Stimulated activated CD8-positive, alpha-beta memory T cell treated with anti-CD3 and anti-CD28 coated beads, Interleukin-7, amount 100 ng/mL, for 1 hour (primary cell): ENCODE measurements at places on chromosomes 5 and 9.

- no peak for DNase-seq
Observed at GRCh38 chr9:133506653-133507038, 18.1 kb downstream of the MYMK start.

DNA sequence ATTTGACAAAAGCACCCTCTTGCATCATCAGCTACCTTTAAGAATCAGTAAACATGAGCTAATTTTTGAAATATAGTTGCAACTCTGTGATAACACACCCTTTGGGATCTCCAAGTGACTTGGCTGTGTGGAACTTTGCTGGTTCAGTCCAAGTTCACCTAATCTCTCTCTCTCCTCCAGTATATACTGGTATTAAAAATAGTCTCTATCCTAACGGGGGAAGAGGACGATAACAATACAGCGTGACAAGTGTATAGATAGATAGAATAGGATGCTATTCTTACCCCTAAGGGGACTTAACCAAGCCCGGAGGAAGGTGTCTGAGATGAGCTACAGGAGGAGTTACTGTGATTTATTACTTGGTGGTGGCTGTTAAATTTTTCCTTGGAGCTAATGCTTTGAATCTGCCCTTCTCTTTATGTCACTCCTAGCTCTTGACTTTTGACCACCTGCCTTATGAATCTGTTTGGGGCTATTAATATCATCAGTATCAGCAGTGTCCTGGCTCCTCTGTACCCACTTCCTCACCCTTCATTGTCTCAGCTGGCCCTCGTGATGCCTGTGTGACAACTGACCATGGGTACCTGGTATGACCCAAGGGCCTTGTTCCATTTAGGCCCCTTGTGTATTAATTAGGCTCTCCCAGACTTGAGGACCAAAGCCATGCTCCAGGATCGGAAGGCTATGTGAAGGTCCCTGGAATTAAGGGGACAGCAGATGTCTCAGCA lies 223.9 kb downstream of the SREK1 start:
- no peak for DNase-seq

DNA sequence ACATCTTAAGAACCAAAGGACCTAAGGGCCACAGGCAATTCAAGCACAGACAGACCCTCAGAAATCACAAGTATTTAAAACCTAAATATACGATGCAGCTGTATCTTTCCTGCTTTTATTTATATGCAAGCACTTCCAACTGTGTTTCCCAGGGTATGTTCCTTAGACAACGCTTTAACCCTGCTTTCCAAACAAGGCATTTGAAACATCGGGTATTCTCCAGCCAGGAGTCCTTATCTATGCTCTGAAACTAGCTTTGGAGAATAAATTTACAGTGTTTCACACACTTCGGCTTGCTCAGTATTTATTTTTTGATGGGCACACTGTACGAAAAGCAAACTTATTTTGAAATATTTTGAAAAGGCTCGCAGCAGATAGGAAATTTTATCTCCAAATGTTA lies 13.5 kb downstream of the NR6A1 start:
- DNase-seq = no peak

- DNase-seq = no peak
Observed at GRCh38 chr5:15634591-15635288, 134.8 kb downstream of the FBXL7 start.

DNA sequence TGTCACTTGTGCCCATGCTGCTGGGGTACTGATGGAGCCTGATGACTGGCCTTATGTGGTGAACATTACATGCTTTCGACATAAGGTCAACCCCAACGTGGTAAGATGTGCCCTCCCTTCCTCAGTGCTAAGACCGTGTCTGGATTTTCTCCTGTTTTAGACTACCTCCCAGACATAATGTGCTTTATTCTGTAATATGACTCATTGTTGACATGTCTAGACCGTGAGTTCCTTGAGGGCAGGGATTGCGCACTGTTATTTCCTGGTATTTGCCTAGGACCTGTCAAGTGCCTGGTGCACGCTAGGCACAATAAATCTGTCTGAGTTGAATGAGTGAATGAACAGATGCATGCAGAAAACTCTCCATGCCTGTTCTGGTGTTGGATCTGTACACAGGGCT lies 346.0 kb downstream of the KDM4C start:
- DNase-seq = no peak

GRCh38 chr5:59358005-59358861 lies 535.3 kb downstream of the PDE4D start:
- no peak for DNase-seq

DNA sequence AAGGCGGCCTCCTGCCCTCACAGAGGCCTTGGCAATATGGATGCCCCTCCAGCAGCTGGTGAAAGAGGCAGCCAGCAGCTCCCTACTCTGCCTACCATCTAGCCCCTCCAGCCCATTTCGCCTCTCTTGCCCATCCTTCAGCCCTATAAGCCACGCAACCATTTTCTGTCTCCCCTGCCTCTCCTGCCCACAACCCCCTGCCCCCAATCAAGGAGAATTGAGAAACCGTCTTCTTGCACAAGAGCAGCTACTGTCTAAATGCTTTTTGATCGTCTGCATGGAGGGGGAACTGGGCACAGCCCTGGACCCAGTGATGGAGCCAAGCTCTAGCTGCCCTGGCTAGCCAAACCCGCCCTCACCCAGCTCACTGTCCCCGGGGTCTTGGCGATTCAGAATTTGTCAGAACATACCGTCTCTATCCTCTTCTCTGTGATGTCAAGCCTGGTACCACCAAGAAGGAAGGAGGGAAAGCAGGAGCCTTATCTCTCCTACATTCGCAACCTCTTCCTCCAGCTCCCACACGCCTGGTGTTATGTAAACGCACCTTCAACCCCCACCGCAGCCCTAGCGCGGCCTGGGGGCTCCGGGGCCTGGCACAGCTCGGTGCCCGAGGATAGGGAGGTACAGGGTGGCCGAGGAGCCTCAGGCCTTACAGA lies 1.2 kb downstream of the SPRY4 start:
- no peak for DNase-seq

- no peak for DNase-seq
Observed at GRCh38 chr9:91144769-91145168, 216.9 kb downstream of the AUH start.

- DNase-seq = no peak
Observed at GRCh38 chr9:98047002-98047401, 9.5 kb upstream of the NANS start.

GRCh38 chr9:124348363-124348762 lies 66.9 kb downstream of the PSMB7 start:
- no peak for DNase-seq

- no peak for DNase-seq
Observed at GRCh38 chr9:123432331-123433236, 76.6 kb downstream of the CRB2 start.

- no peak for DNase-seq
Observed at GRCh38 chr5:33311893-33312292, 128.9 kb upstream of the TARS1 start.

- DNase-seq = no peak
Observed at GRCh38 chr9:99018653-99019052, 74.9 kb downstream of the COL15A1 start.

- no peak for DNase-seq
Observed at GRCh38 chr9:97318433-97318832, 11.0 kb downstream of the CCDC180 start.

DNA sequence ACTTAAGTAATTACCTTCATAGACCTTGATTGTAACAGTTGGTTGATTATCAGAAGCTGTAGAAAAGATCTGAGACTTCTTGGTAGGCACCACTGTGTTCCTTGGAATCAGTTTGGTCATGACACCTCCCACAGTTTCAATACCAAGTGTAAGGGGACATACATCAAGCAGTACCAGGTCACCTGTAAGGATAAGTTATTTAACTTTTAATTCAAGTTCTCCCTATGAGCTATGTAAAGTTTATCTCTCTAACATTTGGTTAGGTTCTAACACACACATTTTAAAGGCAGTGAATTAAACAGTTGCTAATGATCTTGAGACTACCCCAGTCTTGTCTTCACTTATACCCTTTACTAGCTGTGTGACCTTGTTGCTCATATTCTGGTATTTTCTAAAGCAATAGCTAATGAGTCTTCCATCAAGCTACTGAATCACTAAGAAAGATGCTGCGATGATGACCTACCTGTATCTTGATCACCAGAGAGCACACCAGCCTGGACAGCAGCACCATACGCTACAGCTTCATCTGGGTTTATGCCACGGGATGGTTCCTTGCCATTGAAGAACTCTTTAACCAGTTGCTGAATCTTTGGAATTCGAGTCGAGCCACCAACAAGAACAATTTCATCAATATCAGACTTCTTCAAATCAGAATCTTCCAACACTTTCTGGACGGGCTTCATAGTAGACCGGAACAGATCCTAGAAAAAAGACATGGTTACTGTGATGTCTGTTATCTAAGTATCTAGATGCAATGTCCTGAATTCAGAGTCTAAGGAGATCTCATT lies 2.8 kb downstream of the HSPA5 start:
- DNase-seq = no peak

- no peak for DNase-seq
Observed at GRCh38 chr9:75088646-75089372, 495 bp downstream of the OSTF1 start.

- DNase-seq = no peak
Observed at GRCh38 chr5:173771725-173772383, 116.3 kb upstream of the CPEB4 start.

DNA sequence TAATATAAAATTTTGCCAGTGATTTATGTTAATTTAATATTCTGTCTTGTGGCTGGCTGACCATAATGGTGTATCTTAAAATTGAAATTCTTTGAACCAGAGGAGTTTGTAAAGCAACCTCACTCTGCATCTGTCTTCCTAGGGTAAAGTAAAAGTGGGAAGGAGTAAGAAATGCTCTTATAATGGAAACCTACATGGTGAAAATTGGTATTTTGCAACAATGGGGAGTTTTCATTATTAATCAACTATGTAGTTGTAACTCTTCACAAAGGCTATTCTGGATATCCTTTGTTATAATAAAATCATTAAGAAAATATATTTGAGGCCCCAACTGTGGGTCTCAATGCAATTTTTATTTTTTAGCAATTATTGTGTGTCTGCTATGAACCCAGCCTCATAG lies 44.2 kb downstream of the SNX30 start:
- DNase-seq = no peak

- DNase-seq = no peak
Observed at GRCh38 chr5:84304599-84304998, 80.1 kb downstream of the EDIL3 start.
